ENCODE measurements at places on chromosomes 1 and 21. TPM values are rescaled to one million over a fixed set of nuclear protein-coding genes. Genes with fewer than 3 reads are reported as not detected.

DNA sequence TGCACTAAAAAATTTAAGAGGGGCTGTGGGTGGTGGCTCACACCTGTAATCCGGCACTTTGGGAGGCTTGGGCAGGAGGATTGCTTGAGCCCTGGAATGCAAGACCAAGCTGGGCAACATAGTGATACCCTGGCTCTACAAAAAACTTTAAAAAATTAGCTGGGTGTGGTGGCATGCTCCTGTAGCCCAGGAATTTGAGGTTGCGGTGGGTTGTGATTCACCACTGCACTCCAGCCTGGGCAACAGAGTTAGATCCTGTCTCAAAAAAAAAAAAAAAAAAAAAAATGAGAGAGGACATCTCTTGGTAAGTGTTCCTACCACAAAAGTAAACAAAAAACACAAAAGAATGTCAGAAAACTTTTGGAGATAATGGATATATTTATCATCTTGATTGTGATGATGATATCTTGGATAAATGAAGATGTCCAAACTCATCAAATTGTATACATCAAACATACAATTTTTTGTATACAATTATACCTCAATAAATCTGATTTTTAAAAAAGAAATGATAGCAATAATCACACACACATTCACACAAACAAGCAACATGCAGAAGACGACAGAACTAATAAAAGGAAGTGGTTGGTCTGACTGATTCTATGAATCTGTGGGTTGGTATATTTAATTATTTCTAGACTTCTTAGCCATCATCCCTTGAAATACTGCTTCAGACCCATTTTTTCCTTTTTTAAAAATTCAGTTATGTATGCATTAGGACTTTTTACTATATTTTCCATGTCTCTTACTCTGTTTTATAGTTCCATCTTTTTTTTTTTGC is 465.9 kb downstream of the PLA2G4A start:
- no peak for DNase-seq

- DNase-seq: no peak
Measured at GRCh38 chr1:223022641-223023473, 120.2 kb downstream of the TLR5 start.

DNA sequence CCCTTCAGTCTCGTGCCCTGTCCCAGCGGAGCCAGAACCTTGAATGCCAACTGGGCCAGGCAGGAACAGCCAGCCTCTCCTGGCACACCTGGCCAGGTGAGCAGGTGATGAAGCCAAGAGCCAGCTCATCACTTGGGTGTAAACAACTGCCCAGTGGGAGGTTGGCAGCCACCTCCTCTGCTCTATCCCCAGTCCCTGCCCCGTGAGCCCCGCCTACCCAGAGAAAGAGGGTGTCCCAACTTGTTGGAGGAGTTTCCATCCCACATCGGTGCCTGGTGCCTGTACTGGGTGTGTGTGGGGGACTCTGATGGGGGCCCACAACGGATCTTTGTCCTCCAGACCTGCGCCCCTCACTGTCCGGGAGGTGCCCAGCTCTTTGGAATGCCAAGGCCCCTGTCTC is 17.8 kb upstream of the FAM131C start:
- peak; percentile 31 for DNase-seq

DNA sequence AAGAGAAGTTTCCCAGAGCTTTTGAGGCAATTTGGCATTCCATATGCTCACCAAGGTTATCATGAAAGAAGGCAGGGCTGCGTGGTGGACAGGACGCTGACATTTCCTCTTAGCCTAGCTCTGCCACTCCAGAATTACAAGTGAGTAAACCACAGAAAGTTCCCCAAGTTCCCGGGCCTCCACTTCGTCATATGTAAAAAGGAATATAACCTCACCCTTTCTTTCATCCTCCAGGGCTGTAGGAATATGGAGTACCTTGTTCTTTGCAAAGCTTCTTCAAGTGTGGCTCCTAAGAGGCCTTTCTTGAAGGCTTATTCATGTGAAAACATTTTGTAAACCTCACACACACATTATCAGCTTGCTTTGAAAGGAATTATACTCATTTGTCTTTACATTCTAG is 210.2 kb downstream of the GREM2 start:
- DNase-seq: no peak

DNA sequence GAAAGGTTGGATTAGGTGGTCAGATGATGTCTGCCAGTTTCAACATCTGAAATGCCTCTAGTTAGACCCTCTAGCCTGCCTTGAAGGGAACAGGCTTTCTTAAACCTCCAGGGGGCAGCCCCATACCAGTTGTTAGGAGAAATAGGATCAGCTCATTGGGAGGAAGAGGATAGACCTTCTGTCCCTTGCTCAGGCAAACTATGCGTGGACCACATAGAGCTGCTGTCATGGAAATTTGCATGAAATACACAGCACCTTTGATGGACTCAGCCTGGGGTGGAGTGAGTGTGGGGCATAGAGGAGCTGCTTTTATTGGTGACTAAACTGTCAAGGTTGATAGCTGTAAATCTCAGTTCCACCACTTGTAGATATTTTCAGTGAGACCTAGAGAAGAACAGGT is 38.4 kb upstream of the SPAG17 start:
- DNase-seq: peak; percentile 29

GRCh38 chr21:40733024-40733397 is 113.9 kb downstream of the DSCAM start:
- DNase-seq: no peak

DNA sequence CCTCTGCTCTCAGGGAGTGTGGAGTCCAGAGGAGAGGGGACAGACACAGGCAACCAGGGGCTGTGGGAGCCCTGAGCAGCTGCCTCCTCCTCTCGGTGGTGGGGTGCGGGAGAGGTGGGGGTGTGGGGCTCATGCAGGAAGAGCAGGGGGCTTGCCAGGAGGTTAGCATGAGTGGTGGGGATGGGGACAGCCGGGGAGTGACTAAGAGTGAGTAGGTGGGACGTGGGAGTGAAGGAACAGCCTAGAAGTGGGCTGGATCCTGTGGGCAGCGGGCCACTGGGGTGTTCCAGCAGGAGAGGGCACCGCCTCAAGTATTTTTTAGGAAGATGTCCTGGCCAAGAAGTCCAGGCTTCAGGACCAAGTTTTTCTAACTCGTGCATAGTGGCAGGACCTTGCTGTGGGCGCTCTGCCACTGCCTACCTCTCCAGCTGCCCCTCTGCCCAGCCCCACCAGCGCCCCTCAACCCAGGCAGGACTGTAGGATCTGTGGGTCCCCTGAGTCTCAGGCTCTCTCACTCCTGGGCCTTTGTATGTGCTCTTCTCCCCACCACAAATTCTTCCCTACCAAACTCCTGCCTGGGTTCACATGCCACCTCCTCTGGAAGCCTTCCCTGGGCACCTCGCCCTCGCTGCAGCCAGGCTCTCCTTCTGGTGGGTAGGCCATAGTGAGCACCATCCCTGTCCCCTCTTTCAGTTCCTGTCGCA is 18.8 kb upstream of the LHX4 start:
- no peak for DNase-seq

GRCh38 chr21:33033094-33033951 is 7.6 kb downstream of the OLIG2 start:
- no peak for DNase-seq

DNA sequence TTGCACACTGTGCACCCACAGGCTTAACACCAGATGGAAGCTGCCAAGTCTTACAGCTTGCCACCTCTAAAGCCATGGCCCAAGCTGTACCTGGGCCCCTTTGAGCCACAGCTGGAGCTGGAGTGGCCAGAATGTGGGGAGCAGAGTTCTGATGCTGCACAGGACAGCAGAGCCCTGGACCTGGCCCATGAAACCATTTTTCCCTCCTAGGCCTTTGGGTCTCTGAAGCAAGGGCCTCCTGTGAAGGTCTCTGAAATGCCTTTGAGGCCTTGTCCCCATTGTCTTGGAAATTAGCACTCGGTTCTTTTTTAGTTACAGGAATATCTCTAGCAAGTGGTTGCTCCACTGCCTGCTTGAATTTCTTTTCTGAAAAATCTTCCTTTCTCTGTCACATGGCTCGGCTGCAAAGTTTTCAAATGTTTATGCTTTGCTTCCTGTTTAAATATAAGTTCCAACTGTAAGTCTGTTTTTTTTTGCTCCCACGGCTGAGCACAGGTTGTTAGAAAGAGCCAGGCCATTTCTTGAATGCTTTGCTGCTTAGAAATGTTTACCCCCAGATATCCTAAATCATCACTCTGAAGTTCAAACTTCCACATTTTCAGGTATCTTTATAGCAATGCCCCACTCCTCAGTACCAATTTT is 156.8 kb upstream of the GORAB start:
- no peak for DNase-seq

The ST6GALNAC5 gene
- total RNA-seq: not detected

The NKAIN1 gene
- total RNA-seq: not detected

DNA sequence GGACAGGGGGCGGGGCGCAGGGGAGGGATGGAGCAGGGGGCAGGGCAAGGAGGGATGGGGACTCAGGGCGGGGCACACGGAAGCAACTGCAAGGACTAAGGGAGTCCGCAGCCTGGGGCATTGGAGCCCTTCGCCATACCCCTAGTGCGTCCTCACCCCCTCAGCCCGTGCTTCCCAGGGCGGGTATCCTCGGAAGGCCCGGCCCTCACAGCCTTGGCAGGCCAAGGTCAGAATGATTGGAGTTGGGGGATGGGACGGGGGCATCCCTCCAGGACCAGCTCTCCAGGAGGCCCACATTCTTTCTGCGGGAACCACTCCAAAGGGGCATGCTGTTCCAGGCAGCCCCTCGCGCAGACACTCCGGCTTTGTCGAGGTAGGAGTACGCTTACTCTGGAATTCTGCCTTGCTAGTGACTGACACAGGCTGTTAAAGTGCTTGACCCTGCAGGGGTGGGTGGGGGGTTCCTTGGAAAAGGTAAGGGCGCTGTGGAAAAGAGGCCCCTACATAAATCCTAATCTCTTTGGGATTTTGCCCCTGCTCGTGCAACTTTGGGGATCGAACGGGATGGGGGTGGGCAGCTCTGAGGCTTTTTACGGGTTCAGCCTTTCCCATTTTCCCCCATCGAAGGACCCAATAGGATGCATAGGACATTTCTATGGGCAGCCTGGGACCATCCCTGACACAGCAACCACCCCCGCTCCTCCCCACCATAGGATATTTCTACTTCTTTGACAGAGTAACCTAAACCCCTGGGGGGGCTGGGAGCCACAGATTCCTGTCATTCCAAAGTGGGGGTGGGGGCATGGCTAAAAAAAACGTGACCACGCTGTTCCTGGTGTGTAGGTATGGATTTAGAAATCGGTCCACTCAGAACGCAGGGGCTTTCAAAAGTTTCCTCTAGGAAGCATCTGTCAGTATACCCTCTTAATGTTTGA is 738 bp upstream of the TRIM11 start:
- DNase-seq: no peak

The KRTAP19-3 gene
- total RNA-seq: not detected

The GSTM5 gene
- total RNA-seq: not detected

DNA sequence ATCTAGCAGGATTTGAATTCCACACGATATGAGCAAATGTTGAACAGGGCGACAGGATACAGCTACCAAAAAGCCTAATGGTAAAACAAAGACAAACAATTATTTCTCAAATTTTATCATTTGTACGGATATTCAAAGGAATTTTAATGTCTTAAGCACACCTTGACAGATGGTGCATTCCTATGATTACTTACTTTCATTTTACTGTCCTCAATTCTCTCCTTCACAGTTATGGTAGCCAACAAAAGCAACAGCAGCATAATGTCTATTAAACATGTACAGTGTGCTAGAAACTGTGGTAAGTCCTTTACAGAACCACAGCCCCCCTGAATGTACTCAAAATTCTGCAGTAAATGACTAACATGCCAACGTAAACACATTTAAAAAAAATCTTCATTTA is 365.8 kb downstream of the SMYD3 start:
- no peak for DNase-seq

DNA sequence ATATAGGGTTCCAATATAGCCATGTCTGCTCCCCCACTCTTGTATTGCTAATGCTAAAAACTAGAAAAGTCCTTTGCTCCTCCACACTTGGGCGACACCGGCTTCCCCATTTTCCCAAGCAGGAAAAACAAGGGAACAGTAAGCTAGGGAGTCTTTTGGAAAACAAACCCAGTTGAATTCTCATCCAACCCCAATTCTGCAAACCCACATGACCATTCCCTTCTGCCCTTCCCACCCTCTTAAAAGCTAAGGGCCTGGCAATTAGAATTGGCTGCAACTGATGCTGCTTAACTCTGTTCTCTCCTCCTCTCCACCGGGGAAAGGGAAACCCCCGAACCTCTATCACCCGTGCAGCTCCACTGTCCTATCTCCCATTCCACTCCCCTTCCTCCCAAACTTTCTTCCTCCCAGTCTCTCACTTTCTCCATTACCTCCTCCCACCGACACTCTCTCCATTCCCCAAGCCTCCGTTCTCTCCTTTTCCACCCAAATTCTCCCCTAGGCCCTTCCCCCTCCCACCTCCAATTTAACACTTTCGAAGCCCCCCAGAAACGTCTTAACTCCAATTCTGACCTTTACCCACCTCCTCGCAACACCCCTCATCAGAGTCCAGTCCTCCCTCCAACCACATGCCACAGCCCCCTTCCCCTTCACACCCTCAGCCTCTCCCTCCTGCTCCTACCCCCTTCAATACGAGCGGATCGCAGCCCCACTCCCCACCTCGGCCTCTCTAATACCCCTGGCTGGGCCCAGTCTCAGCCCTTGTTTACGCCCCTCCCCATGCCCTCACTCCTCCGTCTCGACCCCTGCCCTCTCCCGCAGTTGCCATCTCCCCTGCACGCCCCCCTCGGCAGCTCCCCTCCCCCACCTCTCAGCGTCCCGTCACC is 701 bp downstream of the DEDD start:
- peak; percentile 15 for DNase-seq

The TSTD1 gene
- total RNA-seq: 139 TPM

The POMGNT1 gene
- total RNA-seq: 53.5 TPM

DNA sequence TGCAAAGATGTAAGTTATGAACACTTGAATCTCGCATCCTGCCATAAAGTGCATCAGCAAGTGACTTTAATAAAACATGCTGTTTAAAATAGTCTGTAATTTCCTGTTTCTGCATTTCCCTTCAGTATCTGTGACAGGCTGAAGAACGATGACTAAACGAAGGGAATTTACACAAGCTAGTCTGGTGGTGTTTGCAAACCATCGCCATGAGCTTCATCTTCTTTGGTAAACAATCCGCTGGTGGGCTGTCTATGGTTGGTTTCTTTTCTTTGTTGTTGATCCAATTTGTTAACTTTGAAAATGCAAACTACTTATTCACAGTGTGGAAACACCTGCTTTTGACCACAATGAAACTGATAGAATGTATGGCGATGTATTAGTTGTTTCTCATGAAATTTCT is 13.9 kb downstream of the SERTAD4 start:
- DNase-seq: no peak

The VANGL1 gene
- total RNA-seq: 26.6 TPM

GRCh38 chr1:91732291-91733107 is 153.5 kb downstream of the TGFBR3 start:
- DNase-seq: peak; percentile 58

The CRB1 gene
- not detected for total RNA-seq

GRCh38 chr1:50930965-50931737 is 28.9 kb downstream of the FAF1 start:
- DNase-seq: no peak

GRCh38 chr21:41611966-41612606 is 104.1 kb upstream of the TMPRSS2 start:
- DNase-seq: peak; percentile 83
